NCI-H774 (cell line): ENCODE measurements at places on chromosomes 11 and 22.

DNA sequence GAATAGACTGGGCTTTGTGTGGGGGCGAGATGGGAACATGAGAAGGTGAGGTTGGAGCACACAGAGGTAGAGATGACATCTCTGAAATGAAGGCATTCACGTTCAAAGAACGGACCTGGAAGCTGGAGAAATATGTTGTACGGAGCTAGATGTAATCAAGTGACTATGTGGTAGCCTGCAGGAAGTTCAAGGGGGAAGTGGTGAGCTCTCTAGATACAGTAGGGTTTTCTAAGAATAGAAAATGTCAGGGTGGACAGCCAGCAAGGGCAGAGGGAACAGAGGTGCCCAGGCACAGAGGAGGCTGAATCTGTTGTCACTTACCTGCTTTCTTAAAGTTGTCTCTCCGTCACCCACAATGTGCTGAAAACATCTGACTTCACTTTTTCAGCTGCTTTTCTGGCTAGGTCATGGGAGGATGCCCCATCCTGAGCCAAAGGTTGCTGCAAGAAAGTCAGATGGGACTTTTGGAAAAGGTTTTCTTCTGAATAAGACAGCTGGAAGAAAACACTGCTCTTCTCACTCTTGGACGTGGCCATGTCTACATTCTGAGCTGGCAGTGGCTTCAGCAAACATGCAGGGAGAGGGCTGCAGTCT is 171.5 kb upstream of the B3GAT1 start:
- DNase-seq, result no peak

GRCh38 chr11:66068154-66068821 is 1.8 kb upstream of the PACS1 start:
- peak; percentile 38 for DNase-seq

DNA sequence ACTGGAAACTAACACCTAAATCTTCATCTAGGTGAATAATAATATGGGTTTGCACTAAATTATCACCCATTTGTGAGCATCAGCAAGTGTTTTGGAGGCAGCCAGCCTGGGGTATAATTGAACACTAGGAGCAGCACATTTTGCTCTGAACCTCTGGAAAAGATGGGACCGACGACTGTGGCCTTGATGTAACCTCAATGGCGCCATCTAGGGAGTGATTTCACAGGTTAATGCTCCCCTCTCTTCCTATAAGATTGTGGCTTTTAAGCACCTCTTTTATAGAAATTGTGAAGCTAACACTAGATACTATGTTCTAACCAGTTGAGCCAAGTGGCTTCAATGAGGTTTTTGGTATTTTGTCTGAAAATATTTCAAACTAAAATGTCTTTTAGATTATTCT is 203.7 kb downstream of the NELL1 start:
- DNase-seq, result peak; percentile 70

DNA sequence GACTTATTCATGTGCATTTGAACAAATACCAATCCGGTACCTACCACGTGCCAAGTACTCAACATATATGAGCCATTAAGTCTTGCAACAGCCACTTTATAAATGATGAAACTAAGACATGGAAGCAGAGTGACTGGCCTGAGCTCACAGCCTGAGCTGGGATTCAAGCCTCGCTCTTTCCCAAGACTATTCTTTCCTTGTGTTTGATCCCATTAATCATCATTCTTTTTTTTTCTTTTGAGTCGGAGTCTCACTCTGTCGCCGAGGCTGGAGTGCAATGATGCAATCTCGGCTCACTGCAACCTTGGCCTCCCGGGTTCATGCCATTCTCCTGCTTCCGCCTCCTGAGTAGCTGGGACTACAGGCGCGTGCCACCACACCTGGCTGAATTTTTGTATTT is 119.3 kb downstream of the ABTB2 start:
- DNase-seq, result no peak

GRCh38 chr22:38963872-38964271 is 6.5 kb downstream of the APOBEC3A start:
- no peak for DNase-seq

DNA sequence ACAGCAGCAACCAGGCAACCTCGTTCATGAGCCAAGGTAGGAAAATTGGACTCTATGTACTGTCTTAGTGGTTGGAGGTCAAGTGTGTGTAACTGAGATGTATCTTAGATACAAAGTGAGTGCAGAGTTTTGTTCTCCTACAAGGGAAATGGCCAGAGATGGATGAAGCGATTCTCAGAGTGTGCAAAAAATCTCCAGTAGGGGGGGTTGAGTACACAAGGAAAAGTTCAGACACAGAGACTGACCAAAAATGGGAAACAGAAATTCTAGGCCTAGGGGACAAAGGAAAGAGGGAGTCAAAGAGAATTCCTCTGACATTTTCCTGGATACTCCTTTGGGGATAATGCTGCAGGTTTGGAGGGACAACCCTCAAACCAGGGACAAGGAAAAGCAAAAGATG is 38.2 kb upstream of the OR5AK2 start:
- no peak for DNase-seq

DNA sequence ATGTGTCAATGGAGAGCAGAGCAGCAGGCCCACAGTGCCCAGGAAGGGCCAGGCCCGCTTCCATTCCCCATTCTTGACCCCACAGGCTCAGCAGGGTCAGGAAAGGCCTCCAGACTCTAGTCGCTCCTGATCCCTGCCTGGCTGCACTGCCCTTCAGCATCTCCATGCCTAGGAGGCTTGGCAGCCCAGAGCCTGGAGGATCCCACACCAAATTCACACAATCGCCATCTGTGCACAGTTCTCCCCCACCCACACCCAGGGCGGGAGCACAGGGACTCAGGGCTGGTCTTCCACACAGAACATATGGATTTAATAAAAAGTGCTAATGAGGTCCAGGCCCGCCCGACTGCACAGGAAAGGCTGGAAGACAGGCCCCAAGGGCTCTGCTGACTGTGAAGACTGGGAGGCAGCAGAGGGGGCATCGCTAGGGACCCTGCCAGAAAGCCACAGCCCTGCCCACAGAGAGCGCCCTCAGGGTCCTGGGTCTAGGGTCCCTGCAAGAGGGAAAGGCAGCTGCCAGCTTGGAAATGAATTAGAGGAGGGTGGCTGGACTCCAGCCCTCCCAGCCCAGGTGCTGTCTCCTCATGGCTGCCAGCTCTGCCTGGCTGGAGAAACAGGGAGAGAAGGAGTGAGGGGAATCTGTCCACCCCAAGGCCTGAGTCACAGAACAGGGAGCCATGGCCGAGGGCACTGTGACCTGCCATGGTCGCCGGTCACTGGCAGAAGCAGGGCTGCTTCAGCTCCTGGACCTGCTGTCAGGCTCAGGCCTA is 39.7 kb downstream of the DKK3 start:
- DNase-seq, result no peak

GRCh38 chr22:20522134-20523004 is 15.0 kb downstream of the MED15 start:
- no peak for DNase-seq

DNA sequence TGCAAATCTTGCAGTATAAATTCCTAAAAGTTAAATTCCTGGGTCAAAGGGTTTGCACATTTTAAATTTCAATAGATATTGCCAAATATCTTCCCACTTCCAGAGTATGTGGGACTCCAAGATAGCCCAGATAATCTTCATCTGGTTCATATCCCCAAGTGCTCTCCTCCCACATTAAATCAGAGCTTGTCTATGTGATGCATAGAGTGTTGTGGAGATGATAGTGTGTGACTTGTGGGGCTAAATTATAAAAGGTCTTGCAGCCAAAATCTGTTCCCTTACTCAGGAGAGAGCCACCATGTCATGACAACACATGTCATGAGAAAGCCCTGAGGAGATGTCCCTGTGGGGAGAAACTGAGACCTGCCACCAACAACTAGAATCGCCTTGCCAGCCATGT is 39.9 kb upstream of the TEAD1 start:
- no peak for DNase-seq

DNA sequence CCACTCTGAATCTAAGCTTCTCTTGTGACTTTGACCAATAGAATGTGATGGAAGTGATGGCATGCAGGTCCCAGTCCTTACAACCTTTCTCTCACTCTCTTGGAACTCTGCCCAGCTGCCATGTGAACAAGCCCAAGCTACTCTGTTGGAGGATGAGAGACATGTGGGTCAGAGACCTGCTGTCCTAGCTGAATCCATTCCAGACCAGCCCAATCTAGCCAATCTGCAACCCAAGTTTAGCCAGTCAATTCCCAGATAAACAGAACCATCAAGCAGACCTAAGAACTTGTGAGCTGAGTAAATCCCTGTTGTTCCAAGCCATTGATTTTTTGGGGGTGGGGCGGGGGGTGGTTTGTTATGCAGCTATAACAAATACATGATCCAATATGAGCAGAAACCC is 69.2 kb upstream of the GRK3 start:
- no peak for DNase-seq

DNA sequence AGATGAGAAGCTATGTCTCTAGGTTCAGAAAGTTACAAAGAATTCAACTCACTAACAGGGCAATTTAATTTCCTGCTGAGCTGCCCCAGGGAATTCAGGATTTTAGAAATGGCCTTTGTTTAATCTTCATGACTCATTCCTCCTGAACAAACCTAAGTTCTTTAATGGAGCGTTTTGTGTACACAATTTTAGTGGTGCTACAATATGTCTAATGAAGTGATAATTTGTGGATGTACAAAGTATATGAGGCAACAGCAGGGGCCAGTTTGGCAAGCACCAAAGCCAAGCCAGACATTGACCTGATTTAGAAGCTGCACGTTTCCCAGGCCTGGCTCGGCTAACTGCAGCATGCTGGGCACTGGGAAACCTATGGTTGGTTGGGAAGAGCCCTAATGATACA is 34.4 kb upstream of the HEPHL1 start:
- DNase-seq, result peak; percentile 82

DNA sequence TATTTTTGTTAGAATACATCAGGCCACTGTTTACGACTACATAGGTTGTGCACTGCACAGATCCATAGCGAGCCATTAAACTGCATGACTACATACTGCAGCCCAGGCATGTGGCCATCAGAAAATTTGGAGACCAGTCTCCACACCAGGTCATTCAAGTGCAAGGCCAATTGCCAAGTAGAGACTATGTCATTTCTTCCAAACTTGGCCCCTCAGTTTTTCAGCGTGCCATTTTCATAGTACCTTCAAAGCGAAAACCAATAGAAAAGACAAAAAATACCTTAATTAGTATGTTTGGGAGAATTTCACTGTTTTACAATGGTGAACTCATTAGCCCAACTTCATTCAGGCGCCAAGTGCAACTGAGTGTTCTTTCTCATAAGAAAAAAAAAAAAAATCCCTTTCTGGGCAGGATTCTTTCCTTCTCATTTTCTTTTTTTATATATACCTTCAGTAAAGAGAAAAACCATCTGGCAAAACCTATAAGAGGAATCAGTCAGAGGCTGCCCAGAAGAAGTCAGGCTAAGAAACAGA is 30.4 kb downstream of the PAMR1 start:
- DNase-seq, result no peak

DNA sequence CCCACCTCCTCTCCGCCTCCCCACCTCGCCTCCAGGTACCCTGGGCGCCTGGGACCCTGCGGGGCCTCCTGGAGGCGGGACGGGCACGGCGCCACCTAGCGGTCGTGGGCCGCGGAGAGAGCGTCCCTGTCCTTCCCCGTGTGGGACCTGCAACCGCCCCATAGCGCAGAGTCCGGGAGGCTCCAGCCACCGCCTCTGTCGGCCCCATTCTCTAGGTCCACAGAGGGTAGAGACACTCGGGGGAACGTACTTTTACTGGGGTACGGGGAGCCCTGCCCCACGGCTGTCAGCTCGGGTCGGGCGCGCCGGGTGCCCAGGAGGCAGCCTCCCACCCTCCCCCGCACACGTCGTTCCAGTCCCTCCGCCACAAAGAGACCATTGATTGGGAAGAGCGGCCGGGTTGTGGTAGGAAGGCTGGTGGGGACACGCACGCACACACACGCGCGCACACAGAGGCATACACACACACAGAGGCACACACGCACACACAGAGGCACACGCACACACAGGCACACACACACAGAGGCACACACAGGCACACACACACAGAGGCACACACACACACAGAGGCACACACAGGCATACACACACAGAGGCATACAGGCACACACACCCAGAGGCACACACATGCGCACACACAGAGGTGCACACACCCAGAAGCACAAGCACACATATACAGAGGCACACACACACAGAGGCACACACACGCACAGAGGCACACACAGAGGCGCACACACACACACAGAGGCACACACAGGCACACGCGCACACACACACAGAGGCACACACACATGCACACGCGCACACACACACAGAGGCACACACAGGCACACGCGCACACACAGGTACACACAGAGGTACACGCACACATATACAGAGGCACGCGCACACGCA is 12.6 kb upstream of the NECTIN1 start:
- no peak for DNase-seq

DNA sequence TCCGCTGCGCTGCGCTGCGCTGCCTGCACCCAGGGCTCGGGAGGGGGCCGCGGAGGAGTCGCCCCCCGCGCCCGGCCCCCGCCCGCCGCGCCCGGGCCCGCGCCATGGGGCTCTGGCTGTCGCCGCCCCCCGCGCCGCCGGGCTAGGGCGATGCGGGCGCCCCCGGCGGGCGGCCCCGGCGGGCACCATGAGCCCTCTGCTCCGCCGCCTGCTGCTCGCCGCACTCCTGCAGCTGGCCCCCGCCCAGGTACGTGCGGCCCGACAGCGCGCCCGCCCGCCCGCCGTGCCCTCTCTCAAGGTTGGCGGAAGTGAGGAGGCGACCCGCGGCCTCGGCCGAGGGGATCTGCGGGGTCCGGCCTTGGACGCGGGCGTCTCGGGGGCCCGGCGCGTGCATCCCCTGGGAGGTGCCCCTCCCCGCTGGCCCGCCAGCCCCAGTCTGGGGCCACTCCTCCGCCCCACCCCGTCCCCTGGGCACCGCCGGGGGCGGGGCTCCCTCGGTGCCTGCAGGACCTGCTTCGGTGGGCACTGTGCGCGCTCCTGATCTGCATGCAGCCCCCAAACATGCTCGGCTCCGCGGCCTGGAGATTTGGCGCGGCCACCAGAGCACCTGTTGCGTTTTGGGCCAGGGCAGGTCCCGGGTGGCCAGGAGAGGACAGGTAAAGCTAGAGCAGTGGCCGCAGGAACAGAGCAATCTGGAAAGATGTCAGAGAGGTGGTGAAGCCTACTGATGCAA is 429 bp downstream of the VEGFB start:
- peak; percentile 47 for DNase-seq

DNA sequence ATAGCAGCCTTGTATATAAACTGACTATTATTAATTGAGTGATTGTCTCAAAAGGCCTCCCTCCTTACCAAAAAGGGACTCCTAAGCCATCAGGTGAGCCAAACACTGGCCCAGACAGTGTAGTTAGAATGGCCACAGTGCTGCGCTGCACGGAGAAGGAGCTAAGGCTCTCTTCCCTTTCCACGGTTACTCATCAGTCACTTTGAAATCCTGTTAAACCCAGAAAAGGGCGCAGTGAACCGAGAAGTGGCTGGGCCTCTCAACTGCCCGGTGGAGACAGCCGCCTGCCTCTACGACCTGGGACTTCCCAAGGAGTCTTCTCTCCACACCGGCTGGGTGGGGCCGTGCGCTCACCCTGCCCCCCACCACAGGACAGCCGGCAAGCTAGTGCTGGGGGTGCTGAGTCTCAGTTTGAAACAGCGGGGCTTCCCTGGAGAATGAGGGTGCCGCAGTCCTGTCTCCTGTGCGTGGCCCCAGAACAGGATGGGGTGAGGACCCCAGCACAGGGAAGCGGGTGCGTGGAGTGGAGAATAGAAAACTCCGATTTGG is 1.3 kb downstream of the MYH9 start:
- no peak for DNase-seq
